K562 (cell line): ENCODE measurements at places on chromosomes 2 and 18. TPM values are rescaled to one million over a fixed set of nuclear protein-coding genes. Genes with fewer than 3 reads are reported as not detected.

GRCh38 chr2:145748927-145749326 is 1229.0 kb upstream of the ZEB2 start:
- no peak for DNase-seq

- DNase-seq = no peak
Measured at GRCh38 chr2:35562488-35562887, 793.1 kb upstream of the CRIM1 start.

GRCh38 chr2:893311-893710 is 57.3 kb upstream of the SNTG2 start:
- peak; percentile 70 for DNase-seq

DNA sequence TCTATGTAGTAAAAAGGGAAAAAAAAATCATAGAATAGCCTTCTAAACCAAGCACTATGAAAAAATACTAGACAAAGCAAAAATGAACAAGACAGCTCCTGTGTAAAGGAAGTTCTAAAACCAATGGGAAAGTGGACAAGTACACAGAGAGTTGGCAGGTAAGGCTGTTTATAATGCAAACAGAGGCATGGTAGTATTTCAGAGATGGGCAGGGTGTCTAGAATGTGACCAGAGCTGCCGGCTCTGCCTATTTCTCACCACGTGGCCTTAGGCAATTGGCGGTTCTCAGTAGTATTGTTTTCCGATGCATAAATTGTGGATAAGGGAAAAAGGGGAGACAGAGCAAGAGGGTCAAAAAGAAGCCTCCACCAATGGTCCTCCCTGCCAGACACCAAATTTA is 173.6 kb downstream of the ANKRD30B start:
- no peak for DNase-seq

- no peak for DNase-seq
Measured at GRCh38 chr2:151984424-151985083, 114.3 kb downstream of the CACNB4 start.

DNA sequence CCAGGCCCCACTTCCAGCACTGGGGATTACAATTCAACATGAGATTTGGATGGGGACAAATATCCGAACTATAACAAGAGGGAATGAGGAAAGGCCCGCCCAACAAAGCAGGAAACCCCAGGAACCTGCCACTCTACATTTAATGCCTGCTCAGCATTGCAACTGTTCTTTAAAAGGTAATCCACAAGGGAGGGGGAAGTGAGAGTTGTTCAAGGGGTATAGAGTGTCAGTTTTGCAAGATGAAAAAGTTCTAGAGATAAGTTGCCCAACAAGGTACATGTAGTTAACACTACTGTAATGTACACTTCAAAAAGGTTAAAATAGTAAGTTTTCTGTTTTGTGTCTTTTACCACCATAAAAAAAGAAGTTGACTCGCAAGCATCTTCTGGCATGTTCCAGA is 137.6 kb downstream of the MBD2 start:
- no peak for DNase-seq

GRCh38 chr2:161134547-161135518 is 25.4 kb upstream of the TANK start:
- DNase-seq = no peak

DNA sequence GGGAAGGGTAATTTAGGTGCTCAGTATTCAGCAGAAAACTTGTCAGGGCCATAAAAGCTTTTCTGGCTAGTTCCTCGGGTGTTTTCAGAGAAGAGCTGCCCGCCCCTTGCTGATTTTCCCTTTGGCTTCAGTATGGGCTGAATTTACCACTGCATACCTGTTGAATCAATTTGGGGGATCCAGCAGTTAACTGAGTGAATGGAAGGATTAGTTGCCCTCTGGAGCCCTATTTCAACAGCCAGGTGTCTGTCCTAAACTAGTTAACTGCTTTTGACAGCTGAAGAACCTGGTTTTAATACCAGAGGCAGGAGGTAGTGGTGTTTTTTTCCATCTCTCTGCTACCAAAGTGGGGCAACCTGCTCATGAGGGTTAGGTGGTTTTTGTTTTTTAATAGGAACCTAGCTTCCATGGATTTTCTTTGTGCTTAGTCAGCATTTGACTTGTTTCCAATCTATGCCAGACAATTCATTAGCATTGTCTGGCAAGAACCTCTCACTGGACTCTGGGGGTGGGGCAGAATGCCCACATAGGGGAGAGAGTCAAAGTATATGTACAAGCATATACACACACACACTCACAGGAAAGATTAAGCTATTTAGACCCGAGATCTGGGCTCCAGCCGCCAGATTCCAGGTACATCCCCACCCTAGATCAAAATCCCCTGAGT is 166.5 kb upstream of the SIX3 start:
- DNase-seq = no peak

- no peak for DNase-seq
Measured at GRCh38 chr2:150944315-150944714, 317.3 kb downstream of the RBM43 start.

- DNase-seq = no peak
Measured at GRCh38 chr2:217291259-217291658, 431.4 kb upstream of the TNP1 start.

GRCh38 chr2:86102157-86102556 is 3.5 kb downstream of the POLR1A start:
- no peak for DNase-seq

Gene GBX2
- 0.53 and 0.54 TPM in 2 replicates for total RNA-seq

Gene CYP1B1
- total RNA-seq = 0.07 and 0.13 TPM in 2 replicates
